ENCODE measurements at places on chromosomes 1 and 21.
A peak's percentile ranks its signal among the peaks of the same experiment; 100 is the strongest.

DNA sequence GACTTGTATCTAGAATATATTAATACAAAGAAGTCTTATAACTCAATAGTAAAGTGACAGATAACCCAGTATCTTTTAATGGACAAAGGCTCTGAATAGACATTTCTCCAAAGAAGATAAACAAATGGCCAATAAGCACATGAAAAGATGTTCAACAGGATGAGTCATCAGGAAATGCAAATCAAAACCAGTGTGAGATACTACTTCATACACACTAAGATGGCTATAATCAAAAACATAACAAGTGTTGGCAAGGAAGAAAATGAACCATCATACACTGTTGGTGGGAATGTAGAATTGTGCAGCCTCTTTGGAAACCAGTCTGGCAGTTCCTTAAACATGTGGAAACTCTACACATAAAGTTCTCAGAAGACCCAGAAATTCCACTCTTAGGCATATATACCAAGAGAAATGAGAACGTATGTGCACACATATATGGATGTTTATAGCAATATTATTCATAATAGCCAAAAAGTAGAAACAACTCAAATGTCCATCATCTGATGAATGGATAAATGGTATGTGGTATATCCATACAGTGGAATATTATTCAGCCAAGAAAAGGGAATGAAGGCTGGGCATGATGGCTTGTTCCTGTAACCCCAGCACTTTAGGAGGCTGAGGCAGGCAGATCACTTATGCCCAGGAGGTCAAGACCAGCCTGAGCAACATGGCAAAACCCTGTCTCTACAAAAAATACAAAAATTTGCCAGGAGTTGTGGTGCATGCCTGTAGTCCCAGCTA, 9.9 kb upstream of the MPL start:
- no peak for DNase-seq

DNA sequence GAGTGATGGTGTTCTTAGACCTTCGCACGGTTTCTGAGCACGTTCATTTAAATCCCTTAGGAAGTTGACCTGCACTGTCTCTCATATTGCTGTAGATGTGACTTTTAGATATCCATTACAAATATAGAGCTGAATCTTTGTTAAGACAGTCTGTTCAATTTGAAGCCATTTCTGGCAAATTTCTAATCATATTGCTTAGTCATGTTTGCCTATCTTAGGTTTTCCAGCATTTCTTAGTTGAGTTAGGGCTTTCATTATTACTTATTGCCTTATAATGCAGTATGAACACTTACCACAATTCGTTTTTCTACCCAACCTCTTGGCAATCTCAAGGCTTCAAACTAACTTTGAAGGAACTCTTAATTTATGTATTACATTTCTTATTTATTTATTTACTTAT, 78.5 kb upstream of the PGD start:
- peak; percentile 19 for DNase-seq

DNA sequence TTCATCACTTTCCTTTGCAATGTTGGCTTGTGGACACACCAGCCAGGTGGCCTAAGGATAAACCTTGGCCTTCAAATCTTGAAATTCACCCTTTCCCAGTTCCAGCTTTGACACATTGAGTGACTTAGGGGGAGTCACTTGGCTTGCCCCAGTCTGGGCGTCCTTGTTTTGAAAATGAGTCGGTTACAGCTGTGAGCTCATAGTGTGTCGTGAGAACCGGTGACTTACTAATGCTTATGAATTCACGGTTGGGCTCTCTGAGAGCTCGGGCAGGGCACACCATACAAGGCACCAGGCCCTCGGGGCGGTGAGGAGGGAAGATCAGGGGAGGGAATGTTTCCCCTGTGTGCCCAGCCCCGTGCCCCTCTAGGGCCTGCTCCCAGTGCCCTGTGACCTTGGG, 126.9 kb upstream of the TMPRSS2 start:
- no peak for DNase-seq

GRCh38 chr1:183850852-183851251, 45.9 kb downstream of the RGL1 start:
- DNase-seq = no peak

GRCh38 chr1:43238085-43238484, 31.7 kb upstream of the TMEM125 start:
- peak; percentile 80 for DNase-seq

GRCh38 chr1:54372978-54373377, 33.2 kb downstream of the SSBP3 start:
- DNase-seq = no peak

- no peak for DNase-seq
Measured at GRCh38 chr21:41885341-41886024, 6.3 kb upstream of the PRDM15 start.

DNA sequence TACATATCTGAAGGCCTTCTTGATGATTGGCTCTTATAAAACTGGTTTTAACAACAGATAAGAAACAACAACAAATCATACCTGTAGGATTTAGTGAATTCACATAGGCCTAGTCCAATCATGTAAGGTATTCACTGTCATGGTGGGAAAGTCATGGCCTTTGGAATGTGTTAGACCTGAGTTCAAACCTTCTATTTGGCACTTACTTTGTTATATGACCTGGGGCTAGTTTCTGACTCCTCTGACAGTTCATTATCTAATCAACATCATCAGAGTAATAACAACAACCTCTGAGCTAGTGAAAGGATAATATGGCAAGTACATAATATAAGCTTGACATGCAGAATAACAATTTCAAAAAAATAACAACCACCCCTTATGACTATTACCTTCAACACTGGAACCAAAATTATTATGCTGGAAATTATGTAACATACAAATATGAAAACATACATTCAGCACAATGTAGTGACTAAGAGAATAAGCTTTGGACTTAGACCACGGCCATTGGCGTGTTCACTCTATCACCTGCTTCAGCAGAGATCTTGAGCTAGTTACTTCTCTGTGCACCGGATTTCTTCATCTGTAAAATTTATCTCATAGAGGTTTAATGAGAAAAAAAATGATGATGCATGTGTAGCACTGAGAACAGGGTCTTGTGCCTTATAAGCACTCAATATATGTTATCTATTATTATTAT, 597.6 kb downstream of the LMO4 start:
- no peak for DNase-seq

DNA sequence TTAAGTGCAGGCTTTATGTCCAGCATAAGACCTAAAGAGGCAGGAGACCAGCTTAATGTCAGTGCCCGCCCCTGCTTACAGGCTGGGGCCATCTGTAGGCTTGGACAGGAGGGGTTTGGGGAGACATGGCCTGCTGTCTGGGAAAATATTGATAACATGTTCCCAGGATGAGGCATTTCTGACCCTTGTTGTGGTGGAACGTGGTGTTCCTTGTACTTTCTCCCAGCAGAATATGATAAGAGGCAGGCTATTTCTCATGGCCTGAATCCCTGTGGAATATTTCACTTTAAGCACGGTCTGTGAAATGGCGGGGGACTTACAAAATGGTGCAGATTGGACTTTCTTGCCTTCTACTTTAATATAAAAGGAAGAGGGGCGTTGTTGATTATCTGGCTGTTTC, 41.9 kb upstream of the PLA2G5 start:
- DNase-seq = no peak

GRCh38 chr1:201025571-201026002, 2.1 kb upstream of the KIF21B start:
- DNase-seq = peak; percentile 29

GRCh38 chr1:43530483-43531106, at the start of gene PTPRF:
TSS of gene PTPRF (plus strand) at chr1:43530883. CDS start at chr1:43545076, 14,193 bp downstream.
- peak; percentile 30 for DNase-seq

DNA sequence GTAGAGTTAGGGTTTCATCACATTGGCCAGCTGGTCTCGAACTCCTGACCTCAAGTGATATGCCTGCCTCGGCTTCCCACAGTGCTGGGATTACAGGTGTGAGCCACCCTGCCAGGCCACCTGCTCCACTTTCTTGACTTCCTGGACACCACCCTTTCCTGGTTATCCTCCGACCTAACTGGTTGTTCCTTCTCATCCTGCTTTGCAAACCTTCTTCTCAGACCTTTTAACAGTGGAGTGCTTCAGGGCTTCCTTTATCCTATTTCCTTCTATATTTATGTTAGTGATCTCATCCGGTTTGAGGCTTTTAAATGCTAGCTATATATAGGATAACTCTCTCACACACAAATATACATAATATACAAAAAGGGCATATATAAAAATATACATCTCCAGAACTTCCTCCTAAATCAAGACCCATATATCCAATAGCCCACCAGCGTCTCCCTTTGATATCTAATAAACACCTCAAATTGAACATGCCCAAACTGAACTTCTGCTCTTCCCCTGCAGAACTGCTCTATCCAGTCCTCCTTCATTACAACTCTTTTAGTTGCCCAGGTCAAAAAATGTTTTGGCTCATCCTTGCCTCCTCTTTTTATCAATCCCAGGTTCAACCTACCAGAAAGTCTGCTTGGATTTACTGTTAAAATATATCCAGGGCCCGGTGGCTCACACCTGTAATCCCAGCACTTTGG, 19.5 kb upstream of the UQCRHL start:
- DNase-seq = no peak

- DNase-seq = no peak
Measured at GRCh38 chr1:151728151-151729054, 7.1 kb downstream of the RIIAD1 start.

GRCh38 chr1:26932531-26932930, 11.0 kb downstream of the NUDC start:
- no peak for DNase-seq

DNA sequence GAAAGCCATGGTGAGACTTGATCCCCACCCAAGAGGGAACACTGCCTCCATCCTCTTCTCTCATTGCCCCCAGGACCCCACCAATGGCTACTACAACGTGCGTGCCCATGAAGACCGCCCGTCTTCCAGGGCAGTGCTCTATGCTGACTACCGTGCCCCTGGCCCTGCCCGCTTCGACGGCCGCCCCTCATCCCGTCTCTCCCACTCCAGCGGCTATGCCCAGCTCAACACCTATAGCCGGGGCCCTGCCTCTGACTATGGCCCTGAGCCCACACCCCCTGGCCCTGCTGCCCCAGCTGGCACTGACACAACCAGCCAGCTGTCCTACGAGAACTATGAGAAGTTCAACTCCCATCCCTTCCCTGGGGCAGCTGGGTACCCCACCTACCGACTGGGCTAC, 86.1 kb upstream of the CD1D start:
- DNase-seq = no peak

- no peak for DNase-seq
Measured at GRCh38 chr1:165452336-165453130, 7.6 kb upstream of the RXRG start.

- peak; percentile 13 for DNase-seq
Measured at GRCh38 chr1:152398812-152399698, 15.0 kb downstream of the CRNN start.

DNA sequence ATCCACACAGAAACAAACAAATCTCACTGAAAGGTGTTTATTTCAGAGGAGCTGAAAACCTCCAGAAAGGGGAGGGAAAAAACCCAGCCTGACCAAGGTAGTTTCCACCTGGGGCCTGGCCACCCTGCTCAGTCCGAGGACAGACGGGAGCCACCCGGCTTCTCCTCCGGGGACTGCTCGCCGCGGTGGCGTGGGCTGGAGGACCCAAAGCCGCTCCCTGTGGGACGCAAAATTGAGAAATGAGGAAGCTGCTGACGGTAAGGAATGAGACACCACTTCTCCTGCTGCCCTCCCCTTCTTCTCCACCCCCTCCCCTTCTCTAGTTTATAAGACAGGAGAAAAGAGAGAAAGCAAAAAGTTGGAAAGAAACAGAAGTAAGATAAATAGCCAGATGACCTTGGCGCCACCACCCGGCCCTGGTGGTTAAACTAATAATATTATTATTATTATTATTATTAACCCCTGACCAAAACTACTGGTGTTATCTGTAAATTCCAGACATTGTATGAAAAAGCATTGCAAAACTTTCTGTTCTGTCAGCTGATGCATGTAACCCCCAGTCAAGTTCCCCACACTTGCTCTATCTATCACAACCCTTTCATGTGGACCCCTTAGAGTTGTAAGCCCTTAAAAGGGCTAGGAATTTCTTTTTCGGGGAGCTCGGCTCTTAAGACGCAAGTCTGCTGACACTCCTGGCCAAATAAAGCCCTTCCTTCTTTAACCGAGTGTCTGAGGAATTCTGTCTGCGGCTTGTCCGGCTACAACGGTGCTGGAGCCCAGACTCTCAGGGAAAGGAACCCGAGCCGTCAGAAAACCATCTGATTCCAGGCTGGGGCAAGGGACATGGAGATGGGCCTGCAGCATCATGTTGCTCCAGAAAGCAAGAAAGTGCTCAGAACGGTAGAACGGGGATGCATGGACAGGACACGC, 12.5 kb downstream of the ITGB2 start:
- peak; percentile 87 for DNase-seq

GRCh38 chr1:69401879-69402278, 165.8 kb upstream of the LRRC7 start:
- DNase-seq = no peak

DNA sequence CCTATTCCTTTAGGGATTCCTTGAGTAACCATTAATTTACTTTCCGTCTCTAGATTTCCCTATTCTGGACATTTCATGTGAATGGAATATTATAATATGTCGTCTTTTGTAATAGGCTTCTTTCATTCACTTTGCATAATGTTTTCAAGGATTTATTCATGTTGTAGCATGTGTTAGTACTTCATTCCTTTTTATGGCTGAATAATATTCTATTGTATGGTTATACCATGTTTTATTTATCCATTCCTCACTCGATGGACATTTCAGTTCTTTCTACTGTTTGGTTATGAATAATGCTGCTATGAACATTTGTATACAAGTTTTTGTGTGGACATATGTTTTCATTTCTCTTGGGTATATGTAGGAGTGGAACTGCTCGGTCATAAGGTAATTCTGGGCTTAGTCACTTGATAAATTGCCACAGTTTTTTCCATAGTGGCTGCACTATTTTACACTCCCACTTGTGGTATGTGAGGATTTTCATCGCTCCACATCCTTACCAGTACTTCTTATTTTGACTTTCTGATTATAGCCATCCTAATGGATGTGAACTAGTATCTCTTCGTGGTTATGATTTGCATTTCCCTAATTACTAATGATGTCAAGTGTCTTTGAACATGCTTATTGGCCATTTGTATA, 17.7 kb downstream of the PPP2R5A start:
- DNase-seq = no peak

DNA sequence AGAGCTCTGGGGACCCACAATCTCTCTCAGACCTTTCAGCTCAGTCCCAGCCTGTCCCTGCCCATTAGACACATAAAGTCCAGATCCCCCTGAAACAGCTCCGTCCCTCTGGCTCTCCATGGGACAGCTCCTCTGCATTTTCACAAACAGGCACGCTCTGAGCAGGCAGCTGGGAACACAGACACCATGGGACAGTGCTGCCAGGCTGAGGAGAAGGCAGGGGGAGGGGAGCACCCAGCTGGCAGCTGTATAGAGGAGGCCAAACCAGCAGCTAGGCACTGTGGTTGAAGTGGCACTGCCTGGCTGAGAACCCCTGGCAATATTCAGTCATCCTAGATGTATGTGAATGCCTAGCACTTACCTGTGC, 2.0 kb downstream of the TMEM63A start:
- DNase-seq = no peak

DNA sequence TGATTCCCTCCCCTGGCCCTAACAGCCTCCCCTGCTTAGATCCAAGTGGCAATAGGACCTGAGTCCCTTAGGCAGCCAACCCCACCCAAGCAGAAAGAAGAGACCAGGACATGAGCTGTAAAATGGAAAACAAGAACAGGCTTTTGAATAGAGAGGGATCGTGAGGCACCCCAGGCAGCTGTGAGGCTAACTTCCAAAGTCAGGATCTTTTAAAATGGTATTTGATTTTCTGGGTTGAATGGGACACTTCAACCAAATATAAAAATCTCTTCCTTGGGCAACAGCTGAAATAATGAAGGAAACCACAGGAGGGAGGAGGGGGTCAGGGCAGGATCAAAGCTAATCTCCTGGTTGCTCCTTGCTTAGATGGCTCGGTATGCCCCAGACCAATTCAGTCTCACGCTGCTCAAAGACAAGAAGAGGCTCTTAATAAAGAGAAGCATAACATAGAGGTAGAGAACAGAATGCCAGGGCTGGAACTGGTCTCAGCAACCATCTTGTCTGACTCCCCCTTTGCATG, 28.6 kb upstream of the AVPR1B start:
- no peak for DNase-seq
